ENCODE measurements at places on chromosomes 12 and 14. TPM values are rescaled to one million over a fixed set of nuclear protein-coding genes. Genes with fewer than 3 reads are reported as not detected.

DNA sequence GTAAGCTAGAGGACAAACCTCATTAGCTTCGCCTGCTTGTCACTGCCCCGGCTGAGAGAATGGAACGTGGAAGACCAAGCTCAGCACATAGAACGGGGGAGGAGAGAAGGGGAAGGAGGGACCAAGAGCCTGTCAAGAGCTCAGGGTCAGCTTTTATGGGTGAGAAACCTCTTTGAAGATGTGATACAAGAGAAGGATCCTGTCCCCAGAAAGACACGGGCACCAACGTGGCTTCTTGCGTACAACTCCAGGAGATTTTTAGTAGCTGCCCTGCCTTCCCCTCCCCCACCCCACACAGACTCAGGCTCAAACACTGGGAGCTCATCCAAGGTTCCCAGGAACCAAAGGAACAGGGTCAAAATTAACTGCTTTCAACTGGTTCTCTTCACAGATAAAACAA is 34.7 kb downstream of the APPL2 start:
- H3K4me3 ChIP-seq: no peak overlapping the region
- no peak overlapping the region for H3K27ac ChIP-seq
- H3K27me3 ChIP-seq: no peaks in the 10 kb centered on the region
- peaks cover 36% of the 10 kb centered on the region for H3K4me1 ChIP-seq
- no peak for DNase-seq

DNA sequence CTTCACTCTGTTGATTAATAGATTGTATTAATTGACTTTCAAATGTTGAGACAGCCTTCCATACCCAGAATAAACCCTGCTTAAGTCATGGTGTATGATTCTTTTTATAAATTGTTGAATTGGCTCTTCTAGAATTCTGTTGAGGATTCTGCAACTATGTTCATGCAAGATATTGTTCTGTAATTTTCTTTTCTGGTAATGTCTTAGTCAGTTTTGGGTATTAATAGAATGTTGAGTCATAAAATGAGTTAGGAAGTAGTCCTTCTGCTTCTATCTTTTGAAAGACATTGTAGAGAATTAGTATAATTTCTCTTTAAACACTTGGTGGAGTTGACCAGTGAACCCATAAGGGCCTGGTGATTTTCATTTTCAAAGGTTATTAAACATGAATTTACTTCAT is 958.9 kb downstream of the LRFN5 start:
- no peak overlapping the region for H3K4me3 ChIP-seq
- no peak overlapping the region for H3K27ac ChIP-seq
- H3K27me3 ChIP-seq: no peaks in the 10 kb centered on the region
- H3K4me1 ChIP-seq: no peaks in the 10 kb centered on the region

DNA sequence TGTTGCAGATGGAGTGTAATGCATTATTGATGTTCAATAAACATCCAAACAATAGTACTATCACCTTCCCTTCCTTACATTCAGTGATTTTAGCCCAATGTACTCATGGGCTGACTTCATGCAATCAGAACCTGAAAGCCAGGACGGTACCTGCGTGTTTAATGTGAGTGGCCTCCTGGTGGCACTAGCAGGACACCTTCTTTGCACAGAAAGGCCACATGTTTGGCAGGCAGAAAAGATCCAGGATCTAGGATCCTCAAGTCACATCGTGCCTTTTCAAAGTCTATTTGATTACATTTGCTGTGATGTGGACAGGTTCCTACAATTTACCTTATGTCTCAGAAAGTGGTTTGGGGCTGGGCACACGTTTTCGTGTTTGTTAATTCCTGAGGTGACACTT is 82.9 kb downstream of the NEDD1 start:
- DNase-seq: peak; percentile 26
- H3K36me3 ChIP-seq: no peaks in the 10 kb centered on the region
- peaks cover 10% of the 10 kb centered on the region for H3K27me3 ChIP-seq
- H3K4me1 ChIP-seq: no peaks in the 10 kb centered on the region

DNA sequence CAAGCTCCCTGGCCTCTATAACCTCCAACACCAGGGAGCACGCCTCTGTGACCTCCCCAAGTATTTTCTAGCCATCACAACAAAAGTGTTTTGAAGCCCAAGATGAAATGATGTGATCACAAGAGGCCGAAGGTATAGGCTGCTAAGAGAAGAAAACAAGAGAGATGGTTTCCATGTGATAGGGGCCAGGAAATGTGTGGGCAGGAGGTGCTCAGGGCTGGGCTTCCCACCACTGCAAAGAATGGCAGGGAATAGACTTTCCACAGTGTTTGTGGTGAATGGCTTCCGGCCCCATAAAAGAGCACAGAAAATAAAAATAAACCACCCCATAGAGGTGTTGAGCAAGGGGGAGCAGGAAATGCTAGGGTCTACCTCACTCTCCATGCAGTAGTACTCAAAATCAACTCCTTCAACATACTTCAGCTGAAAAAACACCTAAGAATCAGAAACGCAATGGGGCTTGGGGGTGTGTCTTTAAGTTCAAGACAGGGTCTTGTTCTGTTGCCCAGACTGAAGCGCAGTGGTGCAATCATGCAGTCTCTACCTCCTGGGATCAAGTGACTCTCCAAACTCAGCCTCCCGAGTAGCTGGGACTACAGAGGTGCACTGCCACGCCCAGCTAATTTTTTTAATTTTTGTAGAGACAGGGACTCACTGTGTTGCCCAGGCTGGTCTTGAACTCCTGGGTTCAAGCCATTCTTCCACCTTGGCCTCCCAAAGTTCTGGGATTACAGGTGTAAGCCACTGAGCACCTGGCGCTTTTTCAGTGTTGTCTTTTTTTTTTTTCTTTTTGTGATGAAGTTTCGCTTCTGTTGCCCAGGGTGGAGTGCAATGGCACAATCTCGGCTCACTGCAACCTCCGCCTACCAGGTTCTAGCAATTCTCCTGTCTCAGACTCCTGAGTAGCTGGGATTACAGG is 27.1 kb downstream of the DAD1 start:
- peaks cover 61% of the 10 kb centered on the region for H3K4me1 ChIP-seq
- peak; percentile 60 for DNase-seq
- H3K36me3 ChIP-seq: peaks cover 16% of the 10 kb centered on the region
- no peaks in the 10 kb centered on the region for H3K27me3 ChIP-seq
- peak overlapping the region; percentile 49 for H3K27ac ChIP-seq

Gene REM2
- not detected for total RNA-seq

- no peak overlapping the region for H3K4me3 ChIP-seq
- no peak for DNase-seq
- no peaks in the 10 kb centered on the region for H3K4me1 ChIP-seq
- H3K27ac ChIP-seq: no peak overlapping the region
Observed at GRCh38 chr12:78186670-78187069, 356.0 kb downstream of the NAV3 start.

DNA sequence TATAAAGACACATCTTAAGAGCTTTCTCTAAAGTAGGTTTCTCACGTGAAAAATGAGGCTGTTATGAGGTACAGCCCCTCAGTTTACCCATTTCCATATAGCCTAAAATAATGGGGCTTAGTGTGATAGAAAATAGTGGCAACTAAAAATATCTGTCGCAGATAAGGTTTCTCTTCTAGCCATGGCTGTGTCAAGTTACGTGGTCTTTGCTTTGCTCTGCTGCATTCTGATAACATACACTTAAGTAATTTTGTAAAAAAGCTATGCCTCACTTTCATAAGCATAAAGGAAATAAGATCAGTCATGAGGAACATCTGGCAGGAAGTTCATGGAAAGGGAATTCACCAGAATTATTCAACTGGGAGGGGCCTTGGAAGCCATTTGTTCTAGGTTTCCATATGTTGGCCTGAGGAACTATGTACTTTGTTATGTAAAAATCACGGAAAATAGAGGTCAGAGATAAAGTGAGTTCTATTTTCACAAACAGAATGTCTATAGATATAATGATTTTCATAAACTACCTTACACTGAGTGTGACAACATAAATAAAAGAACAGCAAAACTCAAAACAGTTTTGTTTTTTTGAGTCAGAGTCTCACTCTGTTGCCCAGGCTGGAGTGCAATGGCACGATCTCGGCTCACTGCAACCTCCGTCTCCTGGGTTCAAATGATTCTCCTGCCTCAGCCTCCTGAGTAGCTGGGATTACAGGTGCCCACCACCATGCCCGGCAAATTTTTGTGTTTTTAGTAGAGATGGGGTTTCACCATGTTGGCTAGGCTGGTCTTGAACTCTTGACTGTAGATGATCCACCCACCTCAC is 195.6 kb upstream of the KRR1 start:
- H3K27me3 ChIP-seq: no peaks in the 10 kb centered on the region
- no peak overlapping the region for H3K4me3 ChIP-seq
- H3K27ac ChIP-seq: no peak overlapping the region
- no peaks in the 10 kb centered on the region for H3K36me3 ChIP-seq
- DNase-seq: no peak
